Stimulated activated CD4-positive, alpha-beta T cell treated with anti-CD3 and anti-CD28 coated beads, Interleukin-15, amount 100 ng/mL, for 1 hour (primary cell): ENCODE measurements at places on chromosomes 2 and 18.
A peak's percentile ranks its signal among the peaks of the same experiment; 100 is the strongest.

DNA sequence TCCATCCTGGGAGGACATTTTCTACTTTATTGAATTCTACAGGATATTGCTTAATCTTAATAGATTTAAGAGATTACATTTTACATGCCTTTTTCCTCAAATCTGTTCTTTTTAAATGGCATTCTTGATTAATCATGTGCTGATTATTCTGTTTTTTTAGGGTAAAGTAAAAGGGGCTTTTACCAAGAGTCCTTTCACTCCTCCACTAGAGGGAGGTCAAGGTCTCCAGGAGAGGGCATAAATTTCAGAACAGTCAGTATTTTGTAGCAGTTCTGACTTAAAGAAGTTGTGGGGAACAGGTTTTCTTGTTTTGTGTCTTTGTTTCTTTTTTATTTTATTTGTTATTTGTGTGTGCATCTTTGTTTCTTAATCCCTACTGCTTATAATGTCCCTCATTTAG is 25.4 kb downstream of the WDR75 start:
- no peak for DNase-seq

DNA sequence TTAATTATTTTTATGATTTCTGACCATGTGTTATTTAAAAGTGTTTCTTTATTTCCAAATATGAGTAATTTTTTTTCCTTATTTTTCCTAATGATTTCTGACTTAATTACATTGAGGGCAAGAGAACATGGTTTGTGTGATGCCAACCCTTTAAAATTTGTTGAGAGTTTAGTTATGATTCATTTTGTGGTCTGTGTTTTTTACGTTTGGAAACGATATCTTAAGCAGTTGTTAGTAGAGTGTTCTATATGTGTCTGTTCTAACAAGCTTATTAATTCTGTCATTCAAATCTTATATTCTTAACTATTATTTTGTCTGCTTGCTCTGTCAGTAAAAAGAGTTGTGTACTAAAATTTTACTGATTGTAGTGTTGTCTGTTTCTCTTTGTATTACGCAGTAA is 15.0 kb downstream of the NAB1 start:
- DNase-seq = no peak

DNA sequence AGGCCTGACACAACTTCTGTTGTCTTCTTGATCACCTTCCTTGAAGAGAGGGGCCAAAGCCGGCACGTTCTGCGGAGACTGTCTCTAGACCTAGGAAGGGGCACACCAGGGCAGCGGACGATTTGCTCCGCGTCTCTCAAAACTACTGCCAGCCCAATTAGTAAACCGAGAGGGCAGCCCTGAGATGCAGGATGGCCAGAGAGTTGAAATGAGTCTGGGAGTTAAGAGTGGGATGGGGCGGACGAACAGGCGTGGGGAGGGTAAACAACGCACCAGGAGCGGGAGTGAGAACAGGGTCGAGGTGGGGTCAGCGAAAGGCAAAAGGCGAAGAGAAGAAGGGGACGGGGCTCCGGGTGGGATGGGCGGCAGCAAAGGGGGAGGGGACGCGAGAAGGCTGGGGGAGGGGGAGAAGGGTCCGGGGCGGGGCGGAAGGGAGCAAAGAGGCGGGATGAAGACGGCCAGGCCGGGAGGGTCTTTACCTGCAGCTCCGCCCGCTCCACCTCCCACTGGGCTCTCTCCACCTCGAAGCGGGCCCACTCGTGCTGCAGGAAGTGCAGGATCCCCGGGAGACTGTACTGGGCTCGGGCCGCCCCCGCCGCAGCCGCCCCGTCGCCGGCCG is 476 bp downstream of the STRN start:
- peak; percentile 3 for DNase-seq

DNA sequence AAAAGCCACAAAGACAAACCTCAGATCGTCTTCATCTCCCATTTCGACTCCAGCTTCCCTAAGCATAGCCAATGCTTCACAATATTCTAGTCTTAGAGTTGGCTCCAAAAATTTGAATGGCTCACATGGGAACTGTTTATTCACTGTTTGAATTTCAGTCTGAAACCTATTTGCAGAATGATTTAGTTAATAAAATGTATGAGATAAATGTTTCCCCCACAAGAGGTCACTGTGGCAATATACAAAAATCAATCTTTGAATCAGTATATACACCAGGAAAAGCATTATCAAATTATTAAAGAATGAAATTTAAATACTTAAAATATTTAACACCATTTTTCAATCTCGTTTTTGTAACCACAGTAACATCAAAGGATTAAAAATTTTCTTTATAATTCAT is 40.0 kb upstream of the MCM6 start:
- DNase-seq = no peak
